ENCODE measurements at places on chromosomes 5 and 9. TPM values are rescaled to one million over a fixed set of nuclear protein-coding genes. Genes with fewer than 3 reads are reported as not detected.
A peak's percentile ranks its signal among the peaks of the same experiment; 100 is the strongest.

DNA sequence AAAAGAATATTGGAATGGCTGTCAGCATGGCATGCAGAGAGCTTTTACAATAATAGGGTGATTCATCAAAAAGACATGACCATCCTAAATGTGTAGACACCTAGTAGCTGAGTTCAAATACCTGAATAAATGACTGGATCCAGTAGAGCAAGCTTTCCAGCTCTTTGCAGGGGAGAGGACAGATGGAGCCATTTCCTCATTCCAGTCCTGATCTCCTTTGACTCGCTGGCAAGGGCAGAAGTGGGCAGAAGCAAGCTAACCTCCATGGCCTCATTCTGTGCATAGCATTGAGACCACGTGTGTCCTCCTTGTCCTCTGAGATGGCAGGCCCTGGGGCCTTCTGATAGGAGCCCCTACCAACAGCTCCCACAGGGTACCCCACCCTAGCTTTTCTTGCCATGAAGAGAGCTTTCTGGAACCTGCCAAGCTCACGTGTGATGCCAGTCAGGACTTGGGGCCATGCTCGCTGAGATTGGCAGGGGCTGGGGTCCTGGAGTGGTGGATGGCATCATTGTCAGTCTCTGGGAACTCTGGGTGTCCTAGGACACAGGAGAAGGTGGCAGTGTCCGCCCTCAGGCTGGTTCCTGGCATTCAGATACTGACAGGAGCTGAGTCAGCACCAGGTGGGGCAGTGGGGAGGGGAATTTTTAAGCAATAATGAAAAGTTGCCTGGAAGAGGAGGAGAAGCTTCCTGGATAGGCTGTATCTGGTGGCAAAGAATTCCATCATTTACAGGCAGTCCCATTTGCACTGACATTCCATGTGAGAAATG lies 33.6 kb downstream of the WWC1 start:
- no peak for DNase-seq

DNA sequence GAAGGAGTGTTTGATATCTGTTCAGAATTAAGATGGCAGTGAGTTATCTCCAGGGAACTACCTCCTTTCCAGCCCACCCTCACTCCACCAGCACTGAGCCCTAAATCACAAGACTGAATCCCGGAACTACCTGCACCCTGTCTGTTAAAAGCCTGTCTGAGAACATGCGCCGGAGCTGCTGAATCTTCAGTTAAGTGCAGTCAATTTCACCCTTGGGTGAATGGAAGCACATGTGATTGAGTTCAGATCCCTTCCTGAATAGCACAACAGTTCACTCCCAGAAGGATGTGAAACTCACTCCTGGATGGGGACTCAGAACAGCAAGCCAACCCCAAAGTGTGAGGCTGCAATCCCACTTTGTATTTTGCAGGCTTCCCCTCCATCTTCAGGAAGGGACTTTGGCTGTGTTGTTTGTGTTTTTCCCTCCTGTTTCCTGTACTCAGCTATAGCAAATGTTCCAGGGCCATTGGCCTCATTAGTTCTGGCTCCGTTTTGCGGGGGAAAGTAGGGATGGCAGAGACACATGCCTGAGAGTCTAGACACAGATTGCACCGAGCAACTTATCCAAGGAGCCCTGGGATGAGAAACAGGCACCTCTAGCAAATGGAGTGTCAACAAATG lies 43.4 kb downstream of the DPYSL3 start:
- DNase-seq, result no peak

- no peak for DNase-seq
These were observed 128.2 kb upstream of the LARP1 start for GRCh38 chr5:154626876-154627557.

- DNase-seq, result no peak
These were observed 95.9 kb downstream of the CDH9 start for GRCh38 chr5:26942481-26942880.

Gene UBAP2
- total RNA-seq, result 18.5 TPM

Gene ENTPD2
- total RNA-seq, result not detected

GRCh38 chr9:124783830-124784229 lies 6.9 kb downstream of the OLFML2A start:
- DNase-seq, result no peak

DNA sequence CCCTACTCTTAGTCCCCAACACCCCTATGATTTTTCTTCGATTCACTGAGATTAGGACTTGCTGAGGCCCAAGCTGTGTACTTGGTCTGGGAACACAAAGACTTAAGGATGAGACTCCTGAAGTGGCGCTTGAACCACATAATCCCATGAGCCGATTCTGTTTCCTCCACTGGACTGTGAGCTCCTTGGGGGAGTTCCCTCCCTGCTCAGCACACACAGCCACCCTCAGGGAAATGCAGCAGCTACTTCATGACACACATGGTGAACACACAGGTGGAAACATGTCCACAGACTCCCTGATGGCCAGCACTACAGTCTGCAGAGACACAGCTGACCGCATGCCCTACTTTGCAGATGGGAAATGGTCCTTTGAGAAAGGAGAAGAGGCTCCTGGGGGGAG lies 101.1 kb downstream of the C5orf15 start:
- DNase-seq, result no peak

GRCh38 chr9:79357616-79358015 lies 214.1 kb upstream of the TLE4 start:
- DNase-seq, result no peak

GRCh38 chr5:81971111-81971711 lies 612 bp upstream of the ATG10 start:
- no peak for DNase-seq

DNA sequence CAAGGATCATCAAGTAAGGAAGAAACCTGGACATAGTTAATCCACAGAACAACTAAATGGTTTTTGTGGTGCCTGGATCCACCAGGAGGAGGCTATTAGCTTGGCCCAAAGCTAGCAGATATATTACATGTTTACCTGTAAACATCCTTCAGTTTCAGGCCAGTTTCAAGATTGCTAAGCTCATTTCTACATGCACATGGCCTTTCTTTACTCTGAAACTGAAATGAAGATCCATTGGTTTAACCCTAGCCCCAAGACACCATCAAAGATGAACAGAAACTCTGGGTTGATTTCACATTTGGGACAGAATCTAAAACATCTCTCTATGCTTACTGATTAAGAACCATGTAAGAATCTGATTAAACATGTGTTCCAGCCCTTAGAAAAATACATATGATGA lies 611.8 kb downstream of the TLE1 start:
- DNase-seq, result no peak

DNA sequence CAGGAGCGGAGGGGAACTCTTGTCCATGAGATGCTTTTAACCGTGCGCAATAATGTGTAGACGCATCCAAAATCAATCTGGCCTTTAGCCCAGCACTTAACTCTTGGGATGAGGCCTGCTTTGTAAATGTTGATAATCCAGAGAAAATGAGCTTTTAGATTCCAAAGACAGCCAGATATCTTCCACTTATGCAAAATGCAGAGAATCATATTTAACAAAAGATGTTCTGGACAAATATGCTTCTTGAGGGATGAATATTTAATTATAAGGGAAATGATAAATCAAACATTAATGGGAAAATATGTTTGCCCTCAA lies 5.6 kb downstream of the S1PR3 start:
- DNase-seq, result no peak

DNA sequence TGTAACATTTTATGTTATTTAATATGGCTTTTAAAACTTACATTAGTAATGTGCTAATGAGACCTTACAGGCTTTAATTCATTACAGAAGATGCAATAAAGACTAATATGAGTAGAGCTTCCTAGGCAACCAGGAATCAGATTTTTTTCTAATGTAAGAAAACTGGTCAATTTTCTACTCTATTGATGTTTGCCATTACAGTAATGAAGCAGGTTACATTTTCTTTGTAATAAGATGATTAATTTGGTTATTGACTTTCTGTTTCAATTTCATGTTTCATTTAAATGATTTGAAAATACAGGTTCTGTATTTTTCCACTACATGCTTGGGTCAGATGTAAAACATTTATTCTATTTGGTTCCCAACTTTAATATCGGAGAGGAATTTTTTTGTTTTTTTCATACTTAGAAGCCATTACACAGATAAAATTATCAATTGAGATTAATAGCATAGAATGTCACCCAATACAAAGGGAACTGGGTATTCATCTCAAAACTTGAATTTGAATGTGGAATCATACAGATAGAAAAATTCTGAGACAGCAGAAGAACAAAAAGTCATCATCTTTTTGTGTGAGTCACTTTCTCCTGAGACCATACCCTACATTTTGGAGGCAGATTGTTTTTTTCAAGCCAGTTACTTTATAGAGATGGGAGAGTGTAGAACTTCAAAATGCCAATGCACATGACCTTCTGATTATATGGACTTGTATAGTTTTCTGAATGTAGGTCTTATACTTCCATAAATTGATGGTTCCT lies 133.6 kb upstream of the HMHB1 start:
- DNase-seq, result no peak

DNA sequence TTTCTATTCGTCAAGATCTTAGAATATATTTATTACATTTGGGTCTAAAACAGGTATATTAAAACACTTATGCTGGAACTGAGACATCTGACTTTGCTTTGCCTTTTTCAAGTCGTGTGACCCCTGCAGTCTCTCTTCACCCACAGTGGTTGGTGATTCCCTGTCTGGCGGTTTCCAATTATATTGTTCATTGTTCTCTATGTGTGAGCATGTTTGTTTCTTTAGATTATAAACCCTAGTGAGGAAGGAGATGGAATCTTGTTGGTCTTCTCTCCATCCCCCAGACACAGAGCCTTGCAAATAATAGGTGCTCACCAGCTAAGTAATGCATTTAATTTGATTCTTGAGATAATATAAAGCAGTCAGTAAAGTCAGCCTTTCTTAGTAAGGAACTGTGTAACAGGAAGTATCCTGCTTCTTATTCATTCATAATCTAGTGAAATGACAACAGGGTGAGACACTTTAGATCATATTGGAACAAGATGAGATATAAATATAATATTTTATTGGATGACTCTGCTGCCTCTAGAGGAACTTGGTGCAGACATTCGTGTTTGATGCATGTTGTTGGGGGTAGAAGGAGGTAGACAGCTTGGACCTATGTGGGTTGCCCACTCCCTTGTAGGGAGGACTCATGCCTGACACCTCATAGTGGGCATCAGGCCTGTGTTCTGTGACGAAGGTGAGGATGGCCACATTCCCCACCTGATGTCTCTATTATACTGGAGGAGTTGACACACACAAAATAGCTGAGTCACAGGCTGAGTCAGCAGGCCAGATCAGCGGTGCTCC lies 88.1 kb downstream of the FGF1 start:
- DNase-seq, result no peak

Gene PKD2L2
- total RNA-seq, result under 0.01 TPM

Gene PCDH12
- under 0.01 TPM for total RNA-seq

DNA sequence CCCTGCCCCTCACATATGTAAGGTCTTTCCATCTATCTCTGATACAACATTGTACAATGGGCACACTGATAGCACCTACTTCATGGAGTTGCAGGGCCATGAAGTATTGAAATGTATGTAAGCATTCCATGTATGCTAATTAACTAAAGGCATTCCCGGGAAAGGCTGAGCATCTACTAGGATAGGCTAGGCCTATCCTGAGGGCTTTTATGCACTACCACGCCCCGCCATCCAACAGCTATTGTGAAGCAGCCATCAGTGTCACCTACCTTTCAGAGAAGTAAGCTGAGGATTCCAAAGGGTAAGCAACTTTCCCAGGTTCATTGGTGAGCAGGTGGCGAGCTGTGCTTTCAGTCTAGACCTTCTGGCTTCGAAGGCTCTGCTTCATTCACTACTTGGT lies 47.6 kb downstream of the NSG2 start:
- DNase-seq, result no peak

GRCh38 chr9:114083666-114084065 lies 5.6 kb upstream of the AMBP start:
- peak; percentile 22 for DNase-seq

- DNase-seq, result peak; percentile 59
These were observed 76.5 kb downstream of the C9orf152 start for GRCh38 chr9:110131499-110131898.

Gene TRMT10B
- total RNA-seq, result 3.3 TPM

DNA sequence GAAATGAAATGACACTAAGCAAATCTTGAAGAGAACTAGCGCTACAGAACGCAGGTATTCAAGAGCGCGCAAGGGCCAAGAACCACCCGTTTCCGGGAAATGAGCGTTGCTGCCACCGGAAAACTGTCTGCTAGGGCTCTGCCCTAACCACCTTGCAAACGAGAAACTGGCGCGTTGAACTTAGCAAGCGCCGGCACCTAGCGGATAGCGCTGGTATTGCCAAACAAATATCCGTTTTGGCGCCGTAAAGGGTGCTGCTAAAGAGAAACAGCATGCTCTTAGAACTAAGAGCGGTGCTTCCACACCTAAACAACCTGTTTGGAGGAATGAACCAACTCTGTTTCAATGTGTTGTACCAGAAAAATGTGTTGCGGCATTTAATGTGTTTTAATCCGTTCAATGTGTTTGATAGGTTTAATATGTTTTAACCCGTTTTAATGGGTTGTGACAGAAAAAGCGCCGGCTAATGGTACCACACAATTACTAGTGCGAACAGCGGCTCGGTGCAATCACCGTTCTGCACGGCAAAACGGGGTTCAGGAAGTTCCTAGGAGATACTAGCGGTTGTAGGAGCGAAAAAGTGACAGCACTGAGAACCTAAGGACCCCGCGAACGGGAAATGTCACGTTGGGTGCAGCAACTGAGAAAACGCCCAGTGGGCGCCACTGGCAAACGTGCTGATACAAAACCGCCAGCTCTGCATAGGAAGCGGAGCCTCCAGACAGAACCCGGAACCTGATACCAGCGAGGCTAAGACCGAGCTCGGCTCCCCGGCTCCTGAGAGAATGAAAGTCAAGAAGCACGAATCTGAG lies at the start of gene ANXA2R:
ANXA2R (minus strand) TSS at position 33 of the 812 bp plus-strand sequence. CDS start 273 bp downstream, outside the sequence.
- peak; percentile 89 for DNase-seq

DNA sequence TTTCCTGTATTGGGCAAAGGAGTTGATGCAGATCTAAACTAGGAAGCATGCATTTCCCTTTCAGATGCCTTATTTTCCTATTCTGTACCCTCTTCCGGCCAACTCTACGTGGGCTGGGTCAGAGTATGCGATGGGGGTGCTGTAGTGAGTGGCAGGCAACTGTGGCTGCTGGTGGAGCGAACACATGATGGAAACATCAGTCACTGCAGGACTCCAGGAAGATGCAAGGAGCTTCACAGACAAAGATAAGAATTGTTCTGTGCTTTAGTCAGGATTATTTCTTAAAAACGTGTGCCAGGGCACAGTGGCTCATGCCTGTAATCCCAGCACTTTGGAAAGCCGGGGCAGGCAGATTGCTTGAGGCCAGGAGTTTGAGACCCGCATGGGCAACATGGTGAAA lies 75.1 kb downstream of the PSAT1 start:
- DNase-seq, result no peak

DNA sequence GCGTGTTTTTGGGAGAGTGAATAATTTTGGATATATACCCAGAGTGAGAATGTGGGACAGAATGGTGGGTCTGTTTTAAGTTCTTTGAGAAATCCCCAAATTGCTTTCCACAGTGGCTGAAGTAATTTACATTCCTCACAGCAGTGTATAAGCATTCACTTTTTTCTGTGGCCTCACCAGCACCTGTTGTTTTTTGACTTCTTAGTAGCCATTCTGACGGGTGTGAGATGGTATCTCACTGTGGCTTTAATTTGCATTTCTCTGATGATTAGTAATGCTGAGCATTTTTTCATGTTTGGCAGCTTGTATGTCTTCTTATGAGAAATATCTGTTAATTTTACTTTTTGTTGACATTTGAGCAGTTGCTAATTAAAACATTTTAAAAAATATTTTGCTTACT lies 9.4 kb upstream of the SPATA31D1 start:
- DNase-seq, result no peak
